ENCODE measurements at places on chromosomes 1 and 21. TPM values are rescaled to one million over a fixed set of nuclear protein-coding genes. Genes with fewer than 3 reads are reported as not detected.

The LAMTOR2 gene
- 57.3 TPM for total RNA-seq

The S100A5 gene
- not detected for total RNA-seq

The CADM3 gene
- total RNA-seq, result 19.7 TPM

The TMEM125 gene
- not detected for total RNA-seq

The C1orf167 gene
- total RNA-seq, result 0.17 TPM

The OR10J1 gene
- not detected for total RNA-seq

The KRTAP12-2 gene
- total RNA-seq, result not detected

The MTX1 gene
- total RNA-seq, result 35.5 TPM

The PPCS gene
- total RNA-seq, result 92.4 TPM

The COL11A1 gene
- total RNA-seq, result 1.5 TPM

The DMBX1 gene
- not detected for total RNA-seq

The GUCA2A gene
- total RNA-seq, result not detected

The HHIPL2 gene
- not detected for total RNA-seq

The HFM1 gene
- 1.8 TPM for total RNA-seq

The CD5L gene
- total RNA-seq, result not detected

The WNT3A gene
- total RNA-seq, result not detected

The C1orf185 gene
- not detected for total RNA-seq

The NFASC gene
- 0.88 TPM for total RNA-seq

The NBPF10 gene
- total RNA-seq, result 5.3 TPM

The CNR2 gene
- not detected for total RNA-seq

The TTC22 gene
- total RNA-seq, result not detected

The PLXNA2 gene
- 37.5 TPM for total RNA-seq

The PANK4 gene
- 19.9 TPM for total RNA-seq

The ELAPOR1 gene
- total RNA-seq, result 2.1 TPM

The LSS gene
- 46.5 TPM for total RNA-seq

The PRKCZ gene
- 0.49 TPM for total RNA-seq

The CLDN14 gene
- total RNA-seq, result not detected

The TTF2 gene
- 14.4 TPM for total RNA-seq

The NCF2 gene
- 21.5 TPM for total RNA-seq

The RBP7 gene
- 128 TPM for total RNA-seq

The LCE2A gene
- not detected for total RNA-seq

The ACTN2 gene
- total RNA-seq, result not detected

The OPRD1 gene
- not detected for total RNA-seq

The UBE4B gene
- 57.8 TPM for total RNA-seq

The NPL gene
- total RNA-seq, result 16.2 TPM

The VWA5B1 gene
- not detected for total RNA-seq

The THRAP3 gene
- 85.7 TPM for total RNA-seq

The MROH9 gene
- not detected for total RNA-seq

The GJA8 gene
- total RNA-seq, result not detected

The COL16A1 gene
- total RNA-seq, result 57.8 TPM

All from subcutaneous adipose tissue (tissue), 4 donors.